ENCODE measurements at places on chromosomes 1 and 21.
A peak's percentile ranks its signal among the peaks of the same experiment; 100 is the strongest.

- DNase-seq = peak; percentile 2
Observed at GRCh38 chr1:247210062-247210375, 38.2 kb upstream of the ZNF124 start.

DNA sequence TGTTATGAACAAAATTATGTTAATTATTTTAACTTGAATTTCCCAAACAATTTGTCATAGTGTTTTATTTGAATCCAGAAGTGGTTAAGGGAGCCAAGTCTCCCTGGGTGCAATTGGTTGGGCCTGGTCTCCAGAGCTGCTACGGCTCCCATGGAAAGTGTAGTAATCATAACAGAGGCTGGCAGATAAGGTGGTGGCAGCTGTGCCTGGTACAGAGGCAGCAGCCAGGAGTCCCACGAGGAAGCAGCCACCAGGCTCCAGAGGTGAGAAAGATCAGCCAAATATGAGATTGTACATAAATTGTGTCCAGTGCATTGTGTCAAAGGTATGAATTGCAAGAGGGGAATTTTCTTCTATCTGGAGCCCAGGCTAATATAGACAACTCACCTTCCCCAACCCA is 368.9 kb upstream of the PTBP2 start:
- DNase-seq = no peak

DNA sequence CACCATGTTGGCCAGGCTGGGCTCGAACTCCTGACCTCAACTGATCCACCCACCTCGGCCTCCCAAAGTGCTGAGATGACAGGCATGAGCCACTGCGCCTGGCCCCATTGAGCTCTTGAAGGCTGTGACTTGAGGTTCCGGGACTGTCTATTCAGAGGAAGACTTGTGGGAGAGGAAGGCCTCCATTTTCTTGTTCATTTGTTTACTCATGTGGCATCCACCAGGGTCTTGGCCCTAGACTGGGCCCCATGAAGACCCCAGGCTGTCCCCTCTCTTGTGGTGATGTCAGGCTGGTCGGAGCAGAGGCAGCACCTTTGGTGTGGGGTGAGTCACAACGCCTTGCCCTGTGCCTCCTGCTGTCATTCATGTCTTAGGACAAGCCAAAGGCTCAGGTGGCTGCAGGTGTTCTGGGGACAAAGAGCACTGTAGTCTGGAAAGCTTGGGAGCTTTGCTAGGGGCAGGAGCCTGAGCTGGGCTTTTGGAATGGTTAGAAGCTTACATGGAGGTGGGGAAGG is 224.6 kb upstream of the C1orf174 start:
- DNase-seq = no peak

DNA sequence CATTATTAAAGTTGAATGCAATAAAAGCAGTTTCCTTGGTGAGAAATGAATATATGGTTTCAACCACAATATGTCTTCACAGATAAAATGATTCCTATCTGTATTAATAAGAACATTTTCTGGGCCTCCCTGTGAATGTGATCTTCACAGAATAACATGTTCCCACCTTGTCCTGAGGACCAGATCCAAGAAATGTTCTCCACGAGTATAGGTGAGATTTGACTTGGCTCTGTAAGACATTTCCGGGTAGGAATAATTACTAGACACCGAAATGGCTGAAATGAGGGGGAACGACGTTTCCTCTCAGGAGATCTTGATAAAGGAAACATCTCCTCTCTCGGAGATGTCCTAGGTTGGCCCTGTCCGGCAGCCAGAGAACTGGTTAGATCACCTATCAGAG is 61.4 kb downstream of the CLIC6 start:
- DNase-seq = no peak

Measured in NCI-H510A treated with DMSO at 0.1 percent for 48 hours (cell line).